NCI-H748 treated with DMSO at 0.1 percent for 48 hours (cell line): ENCODE measurements at places on chromosomes 16 and 17.

DNA sequence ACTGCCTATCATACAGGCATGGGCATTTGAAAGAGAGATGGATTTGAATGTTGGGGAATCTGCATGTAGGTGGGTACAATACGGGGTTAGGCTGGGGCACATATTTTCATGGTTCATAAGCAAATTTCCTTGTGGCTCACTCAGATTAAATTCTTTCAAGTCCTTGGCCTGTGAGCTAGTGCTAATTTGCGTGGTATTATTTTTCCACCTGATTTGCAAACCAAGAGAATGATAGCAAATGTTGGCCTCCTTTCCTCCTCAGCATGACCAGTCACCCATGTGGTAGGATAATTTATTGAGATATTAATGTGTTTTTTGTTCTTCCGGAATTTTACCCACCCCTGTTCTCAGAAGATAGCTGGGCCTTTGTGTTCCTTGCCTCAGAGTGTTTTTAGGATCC lies 22.9 kb downstream of the FAM20A start:
- DNase-seq = no peak

DNA sequence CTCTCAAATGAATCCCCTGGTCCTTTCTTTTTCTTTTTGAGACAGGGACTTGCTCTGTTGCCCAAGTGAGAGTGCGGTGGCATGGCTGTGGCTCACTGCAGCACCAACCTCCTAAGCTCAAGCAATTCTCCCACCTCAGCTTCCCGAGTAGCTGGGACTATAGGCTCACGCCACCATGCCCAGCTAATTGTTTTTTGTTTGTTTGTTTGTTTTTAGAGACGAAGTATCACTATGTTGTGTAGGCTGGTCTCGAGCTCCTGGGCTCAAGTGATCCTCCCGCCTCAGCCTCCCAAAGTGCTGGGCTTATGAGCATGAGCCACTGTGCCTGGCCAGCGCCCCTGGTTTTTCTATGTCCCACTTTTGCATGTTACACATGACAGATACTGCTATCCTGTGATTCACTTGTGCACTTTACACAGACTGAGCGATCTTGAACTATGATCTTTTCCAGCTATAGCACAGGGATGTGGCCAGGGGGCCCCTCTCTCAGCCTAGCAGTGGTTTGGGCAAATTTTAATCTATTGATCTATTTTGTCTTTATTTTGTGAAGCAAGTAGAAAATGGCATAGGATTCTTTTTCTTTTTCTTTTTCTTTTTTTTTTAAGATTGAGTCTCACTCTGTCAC lies 31.3 kb upstream of the MLKL start:
- no peak for DNase-seq

GRCh38 chr17:44859701-44860100 lies 12.0 kb downstream of the HIGD1B start:
- no peak for DNase-seq

DNA sequence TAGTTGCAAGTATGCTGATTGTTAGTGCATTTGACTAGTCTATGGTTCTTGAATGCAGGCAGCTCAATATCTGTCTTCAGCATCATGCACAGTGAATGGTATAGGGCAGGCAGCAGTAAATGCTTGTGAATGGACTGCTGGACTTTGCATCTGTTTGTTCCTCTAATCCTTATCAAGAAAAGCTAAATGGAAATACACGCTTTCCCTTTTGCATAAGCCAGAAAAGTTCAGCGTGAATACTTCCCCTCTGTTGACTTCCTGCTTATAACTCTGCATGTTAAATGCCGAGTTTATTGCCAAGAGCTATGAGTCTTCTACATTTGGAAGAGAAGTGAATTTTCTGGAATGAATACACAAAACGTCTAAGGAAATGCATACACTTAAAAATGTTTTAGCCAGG lies 127.9 kb upstream of the CPHXL start:
- no peak for DNase-seq

- DNase-seq = no peak
Observed at GRCh38 chr17:78176548-78177025, 8.2 kb downstream of the SYNGR2 start.

- no peak for DNase-seq
Observed at GRCh38 chr16:75495076-75495674, at the start of gene CHST6. CHST6 (minus strand) TSS chr16:75495441; CDS start chr16:75479828, 15,613 bp downstream.

DNA sequence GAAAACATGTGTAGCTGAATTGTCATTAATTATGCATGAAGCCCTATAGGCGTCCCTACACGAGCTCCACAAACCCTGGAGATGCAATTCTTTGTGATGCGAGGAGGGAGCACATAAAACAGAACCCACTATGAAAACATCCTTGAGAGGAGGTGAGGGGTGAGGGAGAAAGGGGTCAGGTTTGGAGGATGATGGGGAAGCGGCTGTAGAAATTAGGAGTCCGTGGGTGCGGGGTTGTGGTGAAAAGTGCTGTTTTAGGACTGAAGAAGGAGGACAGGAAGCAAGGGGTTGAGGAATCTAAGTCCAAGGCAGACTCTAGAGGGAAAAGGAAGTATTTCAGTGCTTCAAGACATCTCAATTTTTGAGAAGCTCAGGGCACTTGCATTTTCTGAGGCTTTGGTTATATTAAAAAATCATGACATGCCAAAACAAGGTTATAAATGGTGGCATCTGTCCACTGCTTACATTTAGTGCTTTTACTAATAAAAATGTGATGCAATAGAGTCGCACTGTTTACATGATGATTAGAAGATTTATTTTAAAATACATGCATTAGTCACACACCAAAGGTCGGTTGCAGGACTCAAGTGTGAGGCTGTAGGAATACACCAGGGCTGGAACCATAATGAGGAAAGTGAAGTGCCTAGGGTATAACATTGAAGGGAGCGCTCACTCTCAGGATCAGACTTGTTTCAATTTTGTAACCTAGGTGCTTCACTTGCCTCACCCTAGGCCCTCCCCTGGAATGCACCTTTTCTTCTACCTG lies 379.5 kb downstream of the HS3ST4 start:
- no peak for DNase-seq

- DNase-seq = no peak
Observed at GRCh38 chr16:68991075-68991474, 114.4 kb upstream of the HAS3 start.

DNA sequence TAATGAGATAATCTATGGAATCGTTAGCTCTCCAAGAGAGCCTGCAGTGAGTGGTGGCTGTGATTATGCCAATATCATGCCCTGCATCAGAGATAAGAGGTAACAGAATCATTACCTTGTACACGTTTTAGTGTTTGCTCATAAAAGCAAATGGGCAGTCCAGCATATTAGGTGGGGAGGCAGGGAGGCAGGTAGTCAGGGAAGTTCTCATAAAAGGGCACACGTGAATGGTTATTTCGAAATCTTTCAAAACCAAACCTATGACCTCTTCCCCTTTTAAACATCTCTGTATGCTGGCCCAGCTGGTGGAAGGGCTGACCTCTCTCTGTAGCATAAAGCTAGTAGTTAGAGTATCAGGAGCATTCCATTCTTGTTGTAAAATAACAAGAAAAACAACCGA lies 51.7 kb downstream of the VAT1L start:
- no peak for DNase-seq

- DNase-seq = no peak
Observed at GRCh38 chr16:86848821-86849220, 270.5 kb downstream of the FOXL1 start.

- no peak for DNase-seq
Observed at GRCh38 chr16:23342083-23342640, 40.1 kb downstream of the SCNN1B start.

GRCh38 chr17:27760069-27760885 lies 40.1 kb downstream of the NOS2 start:
- no peak for DNase-seq
